ENCODE measurements at places on chromosomes 11 and 22. TPM values are rescaled to one million over a fixed set of nuclear protein-coding genes. Genes with fewer than 3 reads are reported as not detected.

DNA sequence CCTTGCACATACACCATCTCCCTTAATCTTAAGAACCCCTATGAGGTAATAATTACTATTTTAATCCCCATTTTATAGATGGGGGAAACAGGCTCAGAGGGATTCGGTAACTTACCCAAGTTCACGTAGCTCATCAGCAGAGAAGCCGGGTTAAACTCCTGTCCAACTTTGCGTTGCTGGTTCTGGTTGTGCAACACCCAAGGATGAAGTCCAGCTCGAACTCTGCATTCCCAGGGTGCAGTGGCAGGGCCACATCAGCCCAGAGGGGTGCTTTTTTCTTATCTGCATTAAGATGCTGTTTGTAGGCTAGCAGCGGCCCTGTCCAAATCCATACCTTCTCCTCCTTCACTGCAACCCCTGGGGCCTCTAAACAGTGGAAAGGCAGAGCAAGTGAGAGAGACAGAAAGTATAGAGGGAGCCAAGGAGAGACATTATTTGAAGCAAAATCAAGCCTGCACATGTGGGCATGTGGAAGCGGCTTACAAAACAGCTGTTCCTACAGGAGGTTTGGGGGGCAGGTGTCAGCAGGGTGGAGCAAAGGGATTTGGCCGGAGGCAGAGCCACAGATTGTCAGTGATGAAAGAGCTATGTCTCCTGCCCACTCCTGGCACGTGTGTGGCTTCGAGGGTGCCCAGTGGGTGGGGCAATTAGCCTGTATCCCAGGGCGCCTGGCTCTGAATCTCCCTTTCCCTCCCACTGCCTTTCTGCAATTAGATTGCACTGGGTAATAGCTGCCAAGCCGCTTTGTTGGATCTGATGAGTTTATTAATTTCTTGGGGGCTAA lies 129.5 kb upstream of the TBCEL start:
- no peak for DNase-seq

GRCh38 chr11:75443043-75443442 lies 10.0 kb upstream of the KLHL35 start:
- DNase-seq = no peak

DNA sequence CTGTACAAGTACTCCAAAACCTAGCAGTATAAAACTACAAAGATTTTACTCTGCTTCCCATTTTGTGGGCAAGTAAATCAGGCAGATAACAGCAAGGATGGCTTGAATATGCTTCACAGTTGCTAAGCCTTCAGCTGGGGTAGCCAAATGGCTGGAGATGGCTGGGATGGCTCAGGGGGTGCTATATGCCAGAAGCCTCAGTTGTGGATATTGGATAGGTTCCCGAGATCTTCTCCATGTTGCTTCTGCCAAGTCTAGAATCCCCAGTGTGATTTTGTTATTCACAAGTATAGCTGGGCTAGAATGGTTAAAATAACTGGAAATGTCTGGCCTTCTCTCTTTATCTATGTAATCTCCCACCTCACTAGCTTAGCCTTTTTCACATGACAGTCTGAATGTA lies 472.3 kb upstream of the ARHGAP42 start:
- no peak for DNase-seq

PGA5 gene
- not detected for total RNA-seq

- DNase-seq = no peak
Observed at GRCh38 chr11:23556163-23556750, 696.0 kb upstream of the CCDC179 start.

IFTAP gene
- total RNA-seq = 68.2 TPM

DNA sequence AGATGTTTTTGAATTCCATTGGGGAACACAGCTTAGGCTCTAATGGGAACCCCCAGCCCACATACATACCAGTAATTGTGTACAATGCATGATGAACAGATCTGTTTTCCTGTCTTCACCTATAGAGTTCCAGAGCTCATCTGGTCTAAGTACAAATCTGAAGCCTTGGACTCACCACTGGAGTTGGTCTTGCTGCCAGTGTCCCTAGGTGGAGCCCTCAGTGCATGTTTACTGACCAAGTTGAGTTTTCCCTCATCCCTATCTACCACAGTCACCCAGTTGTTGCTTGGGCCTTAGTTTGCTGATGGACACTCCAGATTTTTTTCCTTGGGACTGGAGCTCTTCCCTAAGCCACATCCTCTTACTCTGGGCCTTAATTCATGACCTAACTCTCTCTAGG lies 159.2 kb upstream of the DDI1 start:
- DNase-seq = peak; percentile 20

DNA sequence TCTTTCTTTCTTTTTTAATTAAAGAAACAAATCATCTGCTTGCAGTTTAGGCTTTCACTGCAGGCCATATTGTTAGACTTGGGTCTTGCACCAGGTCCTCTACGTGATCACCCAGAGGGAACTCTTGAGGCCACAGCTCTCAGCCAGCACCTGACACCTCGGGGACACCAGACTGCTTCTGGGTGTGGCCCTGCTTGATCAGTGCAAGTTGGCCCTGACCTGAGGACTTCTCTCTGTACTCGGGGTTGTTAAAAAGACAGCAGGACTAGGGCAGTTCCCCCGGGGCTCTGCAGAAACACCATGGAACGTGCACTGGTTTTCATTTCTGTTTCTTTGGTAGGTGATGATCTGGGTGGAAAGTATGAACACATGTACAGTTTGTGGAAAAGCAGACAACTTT lies 51.2 kb upstream of the MYO18B start:
- DNase-seq = no peak

B4GAT1 gene
- total RNA-seq = 25.2 TPM

TUBA8 gene
- total RNA-seq = 0.06 TPM

DNA sequence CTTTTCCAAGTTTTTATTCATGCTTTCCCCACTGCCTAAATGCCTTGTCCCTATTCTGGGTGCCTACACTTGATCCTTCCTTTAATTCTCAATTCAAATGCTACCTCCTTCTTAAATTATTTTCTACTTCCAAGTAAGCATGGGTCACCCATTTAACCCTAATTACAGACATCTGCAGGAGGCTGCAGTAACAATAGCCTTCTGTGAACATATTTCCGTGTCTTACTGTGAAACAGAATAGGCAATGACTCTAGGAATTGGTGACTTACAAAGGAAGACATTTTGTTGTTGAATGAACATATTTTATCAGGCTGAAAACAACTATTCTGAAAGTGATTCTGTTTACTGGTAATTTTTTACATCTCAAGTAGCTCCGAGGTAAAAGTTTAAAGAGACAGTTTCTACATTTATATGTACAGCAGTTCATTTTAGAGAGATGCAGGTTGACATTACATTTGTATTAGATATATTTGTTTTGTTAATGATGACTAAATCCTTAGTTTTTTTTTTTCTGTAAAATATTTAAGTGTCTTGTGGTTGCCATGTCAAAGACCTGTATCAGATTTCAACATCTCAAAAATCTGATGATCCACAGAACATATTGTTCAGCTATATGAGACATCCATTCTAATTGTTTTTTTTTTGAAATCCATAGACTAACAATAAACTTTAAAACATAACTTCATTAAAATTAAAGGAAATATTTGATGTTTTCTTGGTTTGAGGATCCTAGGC lies 316.8 kb downstream of the CASP12 start:
- DNase-seq = no peak

- DNase-seq = peak; percentile 84
Observed at GRCh38 chr22:37741312-37741795, 44.5 kb downstream of the TRIOBP start.

OR10D3 gene
- not detected for total RNA-seq

GNB1L gene
- 5.7 TPM for total RNA-seq

DNA sequence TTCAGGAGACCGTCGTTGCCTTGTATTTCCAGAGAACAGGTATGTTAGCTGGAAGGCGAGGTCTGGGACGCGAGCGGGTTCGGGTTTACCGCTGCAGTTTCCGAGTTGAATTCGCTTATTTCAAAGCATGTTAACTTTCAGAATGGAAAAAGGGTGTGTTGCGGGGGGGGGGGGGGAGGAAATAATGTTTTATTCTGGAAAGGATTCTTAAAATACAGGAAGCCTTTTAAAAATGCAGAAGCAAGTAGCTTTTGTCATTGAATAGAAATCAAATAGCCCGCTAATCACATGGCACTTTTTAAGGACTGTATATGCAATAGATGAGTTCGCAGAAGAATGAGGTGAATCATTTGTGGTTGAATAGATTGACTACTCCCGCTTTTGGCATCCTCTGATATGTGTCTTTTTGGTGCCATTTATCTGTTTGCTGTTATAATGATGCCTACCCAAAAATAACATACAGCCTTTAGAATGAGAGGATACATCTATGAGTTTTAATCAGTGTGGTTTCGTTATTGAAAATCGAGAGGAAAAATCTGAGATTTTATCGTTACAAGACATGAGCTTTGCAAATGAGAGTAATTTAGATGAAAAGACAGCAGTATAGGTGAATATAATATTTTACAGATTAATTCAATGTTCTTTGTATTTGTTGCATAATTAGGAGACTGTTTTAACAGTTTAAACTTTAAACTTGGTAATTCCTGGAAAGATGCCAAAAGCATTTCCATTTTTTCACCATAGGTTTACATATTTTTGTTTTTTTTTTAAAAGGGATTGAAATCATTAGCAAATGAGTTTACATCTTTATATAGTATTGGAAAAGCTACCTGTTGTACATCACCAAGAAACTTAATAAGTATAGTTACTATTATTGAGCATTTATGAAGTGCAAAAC lies 1.7 kb downstream of the PDE3B start:
- DNase-seq = no peak

SERPINH1 gene
- total RNA-seq = 1,416 TPM

ROBO4 gene
- total RNA-seq = not detected

DNA sequence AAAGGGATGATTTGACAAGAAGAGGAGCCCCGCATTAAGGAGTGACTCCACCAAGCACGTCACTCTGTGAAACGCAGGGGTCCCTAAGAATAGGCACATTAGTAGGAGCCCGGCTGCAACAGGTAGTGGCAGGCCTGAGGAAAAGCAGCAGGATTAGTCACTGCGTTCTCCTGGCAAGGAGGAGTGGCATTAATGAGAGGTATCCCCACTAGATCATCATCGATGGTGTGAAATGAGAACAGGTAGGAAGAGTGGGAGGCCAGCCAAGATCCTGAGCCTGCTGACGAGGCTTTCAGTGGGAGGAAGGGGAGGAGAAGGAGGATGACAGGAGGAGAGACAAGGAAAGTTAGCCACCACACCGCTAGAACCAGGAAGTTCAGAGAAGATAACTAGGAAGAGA lies 38.6 kb downstream of the NRXN2 start:
- no peak for DNase-seq

CCDC87 gene
- total RNA-seq = 0.04 TPM

DNA sequence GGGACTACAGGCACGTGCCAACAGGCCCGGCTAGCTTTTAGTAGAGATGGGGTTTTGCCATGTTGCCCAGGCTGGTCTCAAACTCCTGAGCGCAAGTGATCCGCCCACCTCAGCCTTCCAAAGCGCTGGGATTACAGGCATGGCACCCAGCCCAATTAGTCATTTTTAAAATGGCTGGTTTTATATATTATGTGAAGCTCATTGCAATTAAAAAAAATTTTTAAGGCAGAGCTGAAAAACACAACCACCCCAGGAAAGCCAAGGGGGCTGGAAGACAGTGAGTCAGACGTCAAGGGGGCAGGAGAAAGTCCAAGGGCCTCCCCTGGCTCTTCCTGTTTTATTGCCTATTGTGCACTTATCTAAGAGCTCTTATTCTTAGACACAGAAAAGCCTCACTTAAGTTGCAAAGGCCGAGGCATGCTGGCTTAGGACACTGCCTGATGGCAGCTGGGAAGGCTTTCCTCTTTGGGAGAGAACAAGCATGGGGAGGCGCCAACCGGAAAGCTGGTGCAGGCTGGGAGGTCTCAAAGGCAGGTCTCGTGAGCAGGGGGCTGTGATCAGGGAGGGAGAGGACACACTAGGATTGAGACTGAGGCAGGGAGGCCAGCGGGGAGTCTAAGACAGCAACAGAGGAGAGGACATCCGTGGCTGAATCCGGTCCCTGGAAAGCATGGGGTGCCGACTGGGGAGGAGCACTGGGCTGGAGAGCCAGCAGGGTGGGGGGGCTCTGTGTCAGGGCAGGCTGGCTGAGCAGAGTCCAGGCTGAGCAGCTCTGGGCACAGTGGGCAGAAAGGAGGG lies 11.1 kb upstream of the OSM start:
- DNase-seq = peak; percentile 47
